ENCODE measurements at places on chromosomes 7 and 10.

DNA sequence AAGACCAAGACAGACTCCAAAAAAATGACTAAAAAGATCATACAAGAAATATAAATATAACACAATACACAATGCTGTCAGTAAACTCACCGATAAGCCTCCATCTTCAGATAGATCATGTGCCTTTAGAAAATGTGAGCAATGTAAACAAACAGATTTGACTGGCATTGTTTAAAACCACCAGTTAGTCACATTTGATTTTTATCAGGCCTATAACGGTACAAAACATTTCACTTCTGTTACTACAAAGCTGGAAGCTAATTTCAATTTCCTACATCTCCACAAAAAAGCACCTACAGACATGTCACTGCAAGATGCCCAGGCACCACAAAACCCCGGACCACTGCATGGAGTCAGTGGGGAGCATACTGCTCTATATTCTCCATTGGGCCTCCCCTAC lies 18.9 kb downstream of the SGMS1 start:
- no peak for DNase-seq

DNA sequence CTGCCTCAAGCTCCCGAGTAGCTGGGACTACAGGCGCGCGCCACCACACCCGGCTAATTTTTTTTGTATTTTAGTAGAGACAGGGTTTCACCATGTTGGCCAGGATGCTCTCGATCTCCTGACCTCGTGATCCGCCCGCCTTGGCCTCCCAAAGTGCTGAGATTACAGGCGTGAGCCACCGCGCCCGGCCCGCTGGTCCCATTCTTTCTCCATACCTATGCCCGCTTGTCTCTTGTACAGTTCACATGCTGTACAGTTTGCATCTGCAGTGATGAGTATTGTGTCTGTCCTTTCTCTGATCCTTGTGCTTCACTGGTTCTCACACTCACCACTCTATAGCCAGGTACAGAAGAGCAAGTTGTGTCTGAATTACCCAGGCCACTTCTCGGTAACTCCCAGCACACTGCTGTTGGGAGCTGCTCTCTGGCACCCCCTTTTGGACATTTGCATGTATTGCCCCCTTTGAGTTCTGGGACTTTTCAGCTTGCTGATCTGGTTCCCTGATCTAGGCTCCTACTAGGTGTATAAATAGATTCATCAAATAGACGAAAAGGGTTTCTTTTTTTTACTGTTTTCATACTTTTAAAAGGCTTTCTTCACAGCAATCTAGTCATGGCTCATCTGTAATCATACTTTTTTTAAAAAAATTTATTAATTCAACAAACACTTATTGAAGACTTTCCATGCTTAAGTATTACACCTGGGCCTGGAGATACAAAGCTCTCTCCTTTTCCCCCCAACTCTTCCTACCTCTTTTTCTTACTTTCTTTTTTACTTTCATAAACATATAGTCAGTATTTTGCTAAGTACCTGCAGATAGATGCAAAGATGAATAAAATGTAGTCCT lies 53.5 kb downstream of the AOAH start:
- peak; percentile 48 for DNase-seq

DNA sequence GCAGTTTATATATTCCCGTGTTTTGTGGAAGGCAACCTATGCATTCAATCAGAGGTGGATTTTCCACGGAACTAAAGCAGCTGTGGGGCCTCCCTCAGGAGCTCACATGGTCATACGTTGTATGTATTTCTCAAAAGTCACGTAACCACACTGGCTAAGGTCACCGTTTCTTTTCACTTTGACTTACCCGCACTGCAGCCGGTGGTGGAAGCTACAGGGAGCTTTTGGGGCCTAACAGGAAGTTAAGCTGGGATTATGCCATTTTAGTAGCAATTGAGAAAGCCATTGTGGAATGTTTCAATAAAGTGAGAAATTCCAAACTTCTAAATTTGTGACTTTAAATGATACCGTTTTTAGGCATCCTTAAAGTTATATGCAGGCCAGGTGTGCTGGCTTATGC lies 111.2 kb upstream of the KLF6 start:
- no peak for DNase-seq

- DNase-seq = no peak
Observed at GRCh38 chr10:70493660-70494234, 15.2 kb downstream of the PALD1 start.

DNA sequence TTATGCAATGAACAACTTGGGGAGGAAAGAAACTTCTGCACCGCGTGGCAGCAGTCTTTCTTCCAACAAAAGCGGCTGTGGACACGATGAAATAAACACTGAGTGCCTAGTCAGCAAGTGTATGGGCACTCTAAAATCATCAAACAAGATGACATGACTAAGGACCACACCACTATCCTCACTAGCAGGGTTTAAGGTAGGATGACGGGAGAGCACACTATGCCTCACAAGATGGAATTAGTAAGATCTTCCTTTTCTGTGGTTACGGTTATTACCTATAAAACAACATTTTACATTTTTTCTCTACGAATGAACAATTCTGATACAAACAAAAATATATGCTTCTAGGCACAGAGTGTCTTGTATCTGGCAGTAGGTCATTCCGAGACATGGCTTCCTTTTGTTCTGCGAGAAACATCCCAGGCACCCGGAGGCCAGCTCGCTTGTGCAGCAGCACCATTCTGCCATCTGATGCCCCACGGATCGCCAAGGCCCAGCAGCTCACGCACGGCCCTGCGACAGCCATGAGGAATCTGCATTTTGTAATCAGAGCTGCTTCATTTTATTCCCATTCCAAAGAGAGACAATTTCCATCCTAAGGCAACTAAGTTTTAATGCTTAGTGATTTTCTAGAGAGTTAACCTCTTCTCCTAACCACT lies 54.1 kb upstream of the NCAPG2 start:
- no peak for DNase-seq

DNA sequence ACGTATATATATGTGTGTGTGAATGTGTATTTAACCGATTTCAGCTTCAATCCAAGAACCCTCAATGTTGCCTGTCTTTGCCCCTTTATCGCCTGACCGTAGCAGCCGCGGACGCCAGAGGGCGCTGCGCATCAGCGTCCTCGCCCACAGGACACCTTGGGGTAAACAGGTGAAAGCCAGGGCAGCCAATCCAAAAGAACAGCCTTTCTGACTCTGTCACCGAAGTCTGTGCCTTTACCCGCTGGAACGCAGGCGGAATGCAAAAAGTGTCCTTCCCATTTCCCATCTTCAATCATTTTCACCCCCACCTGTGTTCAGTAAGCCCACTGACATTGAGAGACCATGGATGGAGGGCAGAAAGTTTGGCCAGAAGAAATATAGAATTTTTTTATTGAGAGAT lies 3.6 kb downstream of the NXPH1 start:
- DNase-seq = no peak

DNA sequence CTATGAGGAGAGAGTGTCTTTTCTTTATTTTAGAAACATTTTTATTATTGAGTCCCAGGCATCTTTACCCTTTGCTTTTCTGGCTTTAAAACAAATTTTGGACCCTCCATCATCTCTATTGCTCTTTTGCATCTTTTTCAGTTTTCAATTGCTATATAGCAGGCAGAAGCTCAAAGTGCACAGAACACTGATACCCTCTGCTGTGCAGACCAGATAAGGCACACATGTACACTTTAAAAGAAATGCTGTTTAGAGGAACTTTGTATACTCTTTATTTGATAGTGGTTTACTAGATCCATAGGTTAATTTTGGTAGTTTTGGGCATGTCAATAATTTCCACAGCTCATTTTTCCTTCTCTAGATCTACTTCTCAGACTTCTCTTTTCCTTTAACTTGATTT lies 324.2 kb downstream of the SH2D4B start:
- no peak for DNase-seq

DNA sequence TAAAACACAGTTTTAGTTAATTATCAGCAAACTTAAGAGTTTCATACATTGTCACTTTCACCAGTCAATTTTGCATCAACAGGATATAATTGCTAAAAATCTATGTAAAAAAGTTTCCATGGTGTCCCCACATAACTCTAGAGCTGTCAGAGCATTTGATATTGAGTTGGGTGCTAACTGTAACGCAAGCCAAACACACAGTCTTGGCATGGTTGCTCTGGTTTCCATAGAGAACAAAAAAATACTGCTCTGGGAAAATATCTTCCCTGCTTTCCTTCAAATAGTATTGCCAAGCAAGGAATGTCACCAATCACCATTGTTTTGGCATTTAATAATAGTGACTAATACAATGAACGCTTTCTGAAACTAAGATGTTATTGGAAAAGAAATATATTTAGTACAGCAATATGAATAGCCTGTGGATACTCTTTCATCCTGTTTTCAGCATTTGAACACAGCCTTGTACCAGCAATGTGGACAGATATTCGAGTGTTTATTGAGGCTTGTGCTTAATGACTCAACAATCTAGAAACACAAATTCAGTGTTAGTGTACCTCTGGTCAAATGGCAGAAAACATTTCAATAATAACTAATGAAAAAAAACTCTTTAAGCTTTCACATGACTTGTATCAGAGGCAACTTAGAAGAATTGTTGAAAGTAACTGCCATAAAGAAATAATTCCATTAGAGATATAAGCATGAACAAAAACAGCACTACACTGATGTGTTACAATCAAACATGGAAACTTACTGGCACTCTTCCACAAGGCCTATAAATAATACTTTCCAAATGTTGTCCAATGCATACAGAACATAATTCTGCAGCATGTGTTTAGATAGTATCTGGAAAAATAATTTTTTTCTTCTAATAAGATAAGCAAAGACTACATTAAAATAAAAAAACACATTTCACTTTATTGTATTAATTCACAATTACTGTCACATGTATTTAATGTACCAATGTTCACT lies 1469.5 kb upstream of the CELF2 start:
- no peak for DNase-seq

- DNase-seq = no peak
Observed at GRCh38 chr10:29835055-29835454, 200.3 kb upstream of the SVIL start.

DNA sequence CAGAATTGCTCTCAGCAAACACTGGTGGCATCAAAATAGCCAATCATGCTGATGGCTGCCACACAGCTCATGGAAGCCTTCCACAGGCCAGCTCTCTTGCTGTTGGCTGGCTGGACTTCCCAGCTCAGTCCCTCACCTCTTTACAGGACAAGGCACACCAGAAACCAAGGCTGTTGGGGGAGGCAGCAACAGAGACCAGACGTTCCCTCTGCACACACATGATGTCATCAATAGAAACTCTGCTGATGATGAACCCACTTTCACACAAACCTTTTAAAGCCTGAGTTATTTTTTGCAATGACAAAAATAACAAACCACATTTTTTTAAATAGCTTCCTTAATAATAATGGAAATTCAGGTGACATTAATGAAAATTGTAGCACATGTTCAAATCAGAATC lies 300.9 kb upstream of the C7orf33 start:
- DNase-seq = no peak

- no peak for DNase-seq
Observed at GRCh38 chr10:48607356-48608278, 2.7 kb upstream of the ARHGAP22 start.

DNA sequence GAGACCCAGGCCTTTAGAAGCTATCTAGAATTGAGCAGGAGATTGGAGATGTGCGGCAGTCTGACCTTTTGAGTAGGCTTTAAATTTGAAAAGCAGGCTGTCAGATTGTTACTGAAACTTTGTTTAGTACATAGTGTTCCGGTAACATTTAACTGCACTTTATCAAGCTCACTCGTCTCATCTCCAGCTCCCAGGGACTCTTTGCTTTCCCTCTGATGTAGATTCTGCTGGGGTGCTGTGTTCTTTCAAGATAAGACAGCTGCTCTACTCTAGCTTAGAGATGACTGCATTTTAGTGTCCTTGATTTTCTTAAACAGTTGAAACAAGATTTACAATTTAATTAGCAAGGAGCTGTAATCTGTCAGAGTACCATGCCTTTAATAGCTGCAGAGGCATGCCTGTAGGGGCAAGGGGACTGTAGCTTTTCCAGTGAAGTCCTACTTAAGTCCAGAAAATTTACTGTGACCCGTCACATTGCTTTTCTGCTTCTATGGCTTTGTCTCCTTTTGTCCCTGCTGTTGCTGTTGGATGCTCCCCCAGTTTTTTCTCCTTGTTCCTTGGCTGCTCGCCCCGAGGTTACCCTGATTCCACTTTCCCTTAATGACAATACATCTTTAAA lies 56.4 kb upstream of the MTPN start:
- DNase-seq = no peak

DNA sequence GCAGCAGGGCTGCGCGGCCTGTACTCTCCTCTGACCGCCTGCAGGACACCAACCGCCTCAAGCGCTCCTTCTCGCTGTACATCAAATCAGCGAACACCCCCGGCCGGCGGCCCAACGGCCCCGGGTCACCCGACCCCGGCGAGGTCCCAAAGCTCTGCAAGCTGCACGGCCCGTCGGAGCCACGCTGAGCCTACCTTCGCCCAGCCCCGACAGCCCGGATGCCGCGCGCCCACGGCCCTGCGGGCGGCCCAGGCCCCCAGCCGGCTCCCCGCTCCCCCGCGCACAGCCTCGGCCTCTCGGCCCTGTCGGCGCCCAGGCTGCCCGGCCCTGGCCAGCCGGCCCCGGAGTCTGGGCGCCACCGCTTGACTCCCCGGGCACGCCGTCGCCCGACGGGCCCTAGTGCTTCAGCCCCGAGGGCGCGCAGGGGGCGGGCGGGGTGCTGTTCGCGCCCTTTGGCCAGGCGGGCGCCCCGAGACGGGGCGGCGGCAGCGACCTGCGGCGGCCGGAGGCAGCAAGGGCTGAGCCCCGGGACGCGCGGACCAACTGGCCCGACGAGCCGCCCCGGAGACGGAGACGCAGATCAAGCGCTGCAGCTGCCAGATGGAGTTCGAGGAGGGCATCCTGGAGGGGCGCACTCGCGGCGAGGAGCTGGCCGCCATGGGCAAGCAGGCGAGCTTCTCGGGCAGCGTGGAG lies 11.1 kb upstream of the SEC24C start:
- no peak for DNase-seq

DNA sequence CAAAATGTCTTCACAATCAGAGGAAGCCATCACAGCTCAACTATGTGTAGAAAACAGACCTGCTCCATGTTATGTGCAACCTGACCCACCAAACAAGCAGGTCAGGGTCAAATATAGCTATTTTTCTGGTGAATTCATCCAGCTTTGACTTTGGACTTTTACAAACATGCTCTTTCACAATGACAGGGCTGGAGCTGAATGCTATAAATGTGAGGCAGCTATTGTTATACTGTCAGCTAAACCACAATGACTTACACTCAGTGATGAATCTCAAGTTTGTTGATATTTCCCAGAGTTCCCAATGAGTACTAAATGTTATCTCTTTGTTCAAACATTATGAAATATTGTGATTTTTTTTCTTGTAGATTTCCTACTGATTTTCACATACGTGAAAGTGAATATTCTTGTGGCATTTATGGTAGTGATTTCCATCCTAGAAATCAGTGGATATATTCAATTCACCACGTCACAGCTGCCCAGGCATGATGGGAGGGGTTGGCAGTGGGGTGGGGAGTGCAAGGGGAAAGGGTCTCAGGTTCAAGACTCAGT lies 2.5 kb upstream of the ITIH2 start:
- no peak for DNase-seq

DNA sequence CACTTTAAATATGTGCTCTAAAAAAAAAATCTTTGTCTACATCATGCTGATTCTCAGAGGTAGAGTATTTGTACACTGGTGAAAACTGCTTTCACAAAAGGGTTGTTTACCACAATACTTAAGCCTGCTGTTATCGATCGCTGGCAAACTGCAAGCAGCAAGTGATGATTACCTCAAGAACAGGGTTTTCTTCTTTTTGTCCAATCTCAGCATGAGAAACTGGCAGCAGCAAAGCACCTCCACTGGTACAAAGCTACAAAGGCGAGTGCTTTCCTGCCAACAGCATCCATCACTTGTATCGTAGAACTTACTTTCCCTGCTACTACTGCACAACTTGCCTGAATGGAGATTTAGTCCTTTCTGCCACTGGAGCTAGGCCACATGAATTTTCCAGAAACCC lies 276.5 kb downstream of the DGKB start:
- DNase-seq = no peak

- no peak for DNase-seq
Observed at GRCh38 chr7:30396389-30396788, 82.2 kb downstream of the NOD1 start.
